NCI-H526 (cell line): ENCODE measurements at places on chromosomes 6 and 20.
A peak's percentile ranks its signal among the peaks of the same experiment; 100 is the strongest.

DNA sequence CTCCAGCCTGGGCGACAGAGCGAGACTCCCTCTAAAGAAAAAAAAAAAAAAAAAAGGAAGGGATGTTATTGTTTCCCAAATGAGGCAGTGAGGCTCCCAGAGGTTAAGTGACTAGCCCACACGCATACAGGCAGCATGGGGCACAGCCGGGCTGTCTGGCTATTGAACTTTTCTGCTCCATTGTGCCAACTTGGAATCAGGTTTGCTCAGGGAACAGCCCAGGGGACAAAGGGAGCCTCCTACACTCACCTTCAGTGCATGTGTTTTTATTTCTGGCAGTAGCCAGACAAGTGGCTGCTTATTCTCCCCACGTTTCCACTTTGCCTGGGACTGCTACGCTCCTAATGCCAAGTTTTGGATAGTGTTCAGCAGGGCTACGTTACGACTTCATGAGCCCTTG lies 10.7 kb downstream of the ETV7 start:
- no peak for DNase-seq

DNA sequence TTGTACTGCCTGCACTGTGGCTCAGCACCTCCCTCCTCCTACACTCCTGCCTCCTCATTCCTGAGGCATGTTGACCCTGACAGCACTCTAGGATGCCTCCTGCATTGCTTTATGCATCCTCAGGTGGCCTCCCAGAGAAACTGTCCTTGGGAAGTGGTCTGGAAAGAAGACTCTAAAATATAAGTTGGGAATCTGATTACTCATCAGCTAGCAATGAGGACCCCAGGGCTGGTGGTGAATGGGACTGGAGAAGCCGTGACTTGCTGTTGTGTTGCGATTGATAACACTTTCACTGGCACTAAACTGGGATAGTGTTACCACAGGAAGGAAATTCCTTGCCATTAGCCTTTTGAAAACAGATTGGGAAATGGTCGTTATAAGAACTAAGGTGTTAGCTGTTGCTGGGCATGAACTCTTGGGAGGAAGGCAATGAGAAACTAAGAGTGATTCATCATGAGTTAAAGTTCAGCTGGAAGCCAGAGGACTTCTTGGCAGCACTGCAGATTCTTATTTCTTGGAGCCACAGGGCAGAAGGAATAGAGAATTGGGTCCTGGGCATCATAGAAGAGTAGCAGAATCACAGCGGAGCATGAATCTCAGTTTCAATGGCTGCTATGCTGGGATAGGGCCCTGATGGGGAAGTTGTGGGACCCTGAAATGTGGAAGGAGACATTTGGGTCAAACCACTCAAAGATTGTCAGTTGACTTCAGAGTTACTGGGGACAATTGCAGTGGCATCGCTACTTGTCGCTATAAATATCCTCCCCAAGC lies 10.1 kb upstream of the SIRPD start:
- no peak for DNase-seq

- DNase-seq = no peak
Measured at GRCh38 chr6:3819161-3820110, 29.7 kb upstream of the FAM50B start.

GRCh38 chr20:36957875-36958667 lies 6.6 kb upstream of the SAMHD1 start:
- no peak for DNase-seq

GRCh38 chr6:19370831-19371230 lies 466.3 kb upstream of the ID4 start:
- DNase-seq = no peak

DNA sequence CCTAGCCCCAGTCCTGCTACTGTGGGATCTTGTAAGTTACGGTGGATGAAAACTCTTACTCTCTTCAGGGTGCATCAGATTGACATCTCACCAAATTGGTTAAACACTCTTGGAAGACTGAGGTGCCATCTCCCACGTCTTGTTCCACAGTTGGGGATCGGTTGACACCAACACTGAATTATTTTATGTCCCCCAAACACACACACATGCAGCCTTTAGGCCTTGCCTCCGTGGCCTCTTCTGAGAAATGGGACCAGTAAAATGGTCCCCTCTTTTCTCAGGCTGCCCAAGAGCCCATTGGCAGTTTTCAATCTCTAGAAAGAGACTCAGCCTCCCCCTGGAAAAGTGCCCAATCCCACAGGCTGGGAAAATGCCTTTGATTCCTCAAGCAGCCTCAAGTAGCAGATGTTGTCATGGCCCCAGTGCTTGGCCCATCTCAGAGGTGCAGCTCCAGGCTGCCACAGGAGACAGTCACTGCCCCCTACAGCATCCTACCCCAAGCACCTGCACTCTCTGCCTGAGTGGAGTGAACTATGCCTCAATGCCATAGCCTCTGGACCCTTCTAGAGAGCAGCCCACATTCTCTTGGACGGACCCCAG lies 163.9 kb downstream of the ANKRD60 start:
- no peak for DNase-seq

DNA sequence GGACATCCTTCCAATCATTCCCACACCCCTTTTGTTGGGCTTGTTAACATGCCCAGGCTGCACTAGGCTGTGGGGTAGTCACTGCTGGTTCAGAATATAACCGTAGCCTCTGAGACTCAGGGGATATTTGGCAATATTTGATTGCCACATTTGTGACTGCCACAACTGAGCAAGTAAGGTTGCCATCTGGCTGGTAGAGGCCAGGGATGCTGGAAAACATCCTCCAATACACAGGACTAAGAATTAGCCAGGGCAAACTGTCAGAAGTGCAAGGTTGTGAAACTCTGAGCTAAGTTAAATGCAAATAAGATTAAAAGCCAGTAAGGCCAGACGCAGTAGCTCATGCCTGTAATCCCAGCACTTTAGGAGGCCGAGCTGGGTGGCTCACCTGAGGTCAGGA lies 112.0 kb downstream of the ZMYND8 start:
- peak; percentile 5 for DNase-seq

- DNase-seq = no peak
Measured at GRCh38 chr20:722822-723644, 45.3 kb downstream of the SLC52A3 start.

DNA sequence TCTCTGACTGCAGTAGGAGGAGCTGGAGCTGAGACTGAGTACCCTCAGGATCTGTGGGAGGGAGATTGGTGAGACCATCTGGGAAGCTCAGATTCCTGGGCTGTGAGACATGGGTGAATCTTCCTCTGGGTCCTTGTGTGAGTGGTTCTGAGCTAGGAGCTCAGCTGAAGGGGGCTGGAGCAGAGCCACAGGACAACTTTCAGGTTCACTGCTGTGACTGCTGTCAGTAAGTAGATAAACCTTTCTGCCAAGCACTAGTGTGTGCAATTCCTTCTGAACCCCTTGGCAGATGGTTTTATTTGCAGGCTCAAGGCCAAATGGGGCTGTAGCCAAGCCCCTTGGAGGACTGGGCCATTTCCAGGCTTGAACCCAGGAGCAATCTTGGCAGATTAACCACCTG lies 49.6 kb upstream of the SNAP91 start:
- DNase-seq = no peak

DNA sequence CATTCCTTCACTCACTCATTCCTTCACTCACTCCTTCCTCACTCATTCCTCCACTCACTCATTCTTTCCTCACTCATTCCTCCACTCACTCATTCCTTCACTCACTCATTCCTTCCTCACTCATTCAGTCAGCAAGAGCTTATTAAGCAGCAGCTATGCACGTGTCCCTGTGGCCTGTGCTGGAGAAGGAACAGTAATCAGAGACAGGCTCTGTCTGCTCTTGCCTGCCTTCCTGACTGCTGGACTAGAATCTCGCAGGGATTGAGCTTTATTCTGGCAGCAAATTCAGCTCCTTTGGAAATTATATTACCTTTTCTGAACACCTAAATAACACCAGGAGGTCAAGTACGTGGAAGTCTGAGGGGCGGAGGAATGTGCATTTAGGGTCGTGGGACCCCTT lies 138.9 kb upstream of the AGPAT4 start:
- no peak for DNase-seq

DNA sequence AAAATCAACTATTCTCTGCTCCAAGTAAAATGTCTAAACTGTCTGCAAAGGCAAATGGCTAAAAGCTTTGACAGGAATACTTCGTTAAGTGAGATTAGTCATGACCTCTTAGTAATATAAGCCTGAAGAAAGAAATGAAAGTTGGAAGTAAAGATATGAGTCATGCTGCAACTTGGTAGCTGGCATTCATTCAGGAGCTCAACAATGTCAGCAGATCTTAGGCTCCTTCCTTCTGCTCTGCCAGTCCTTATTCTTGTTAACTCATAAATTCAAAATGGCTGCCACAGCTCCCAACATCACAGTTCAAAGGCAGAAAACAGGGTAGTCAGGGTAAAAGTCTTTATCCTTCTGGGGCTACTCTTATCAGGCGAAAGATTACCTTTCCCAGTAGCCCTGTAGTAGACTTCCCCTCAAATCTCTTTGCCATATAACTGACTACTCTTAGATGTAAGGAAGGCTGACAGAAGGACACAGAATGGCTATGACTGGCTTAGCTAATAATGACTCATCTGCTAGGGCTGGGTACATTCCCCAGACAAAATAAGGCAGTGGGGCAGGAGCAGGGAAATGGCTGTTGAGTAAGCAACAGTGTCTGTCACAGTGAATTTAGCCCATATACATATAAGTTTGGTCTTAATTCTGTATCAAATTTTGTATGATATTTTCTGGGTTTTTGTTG lies 24.4 kb upstream of the C6orf62 start:
- DNase-seq = no peak

GRCh38 chr6:41706876-41707564 lies 28.4 kb downstream of the TFEB start:
- no peak for DNase-seq

- DNase-seq = no peak
Measured at GRCh38 chr20:4025679-4026078, 10.3 kb upstream of the RNF24 start.

DNA sequence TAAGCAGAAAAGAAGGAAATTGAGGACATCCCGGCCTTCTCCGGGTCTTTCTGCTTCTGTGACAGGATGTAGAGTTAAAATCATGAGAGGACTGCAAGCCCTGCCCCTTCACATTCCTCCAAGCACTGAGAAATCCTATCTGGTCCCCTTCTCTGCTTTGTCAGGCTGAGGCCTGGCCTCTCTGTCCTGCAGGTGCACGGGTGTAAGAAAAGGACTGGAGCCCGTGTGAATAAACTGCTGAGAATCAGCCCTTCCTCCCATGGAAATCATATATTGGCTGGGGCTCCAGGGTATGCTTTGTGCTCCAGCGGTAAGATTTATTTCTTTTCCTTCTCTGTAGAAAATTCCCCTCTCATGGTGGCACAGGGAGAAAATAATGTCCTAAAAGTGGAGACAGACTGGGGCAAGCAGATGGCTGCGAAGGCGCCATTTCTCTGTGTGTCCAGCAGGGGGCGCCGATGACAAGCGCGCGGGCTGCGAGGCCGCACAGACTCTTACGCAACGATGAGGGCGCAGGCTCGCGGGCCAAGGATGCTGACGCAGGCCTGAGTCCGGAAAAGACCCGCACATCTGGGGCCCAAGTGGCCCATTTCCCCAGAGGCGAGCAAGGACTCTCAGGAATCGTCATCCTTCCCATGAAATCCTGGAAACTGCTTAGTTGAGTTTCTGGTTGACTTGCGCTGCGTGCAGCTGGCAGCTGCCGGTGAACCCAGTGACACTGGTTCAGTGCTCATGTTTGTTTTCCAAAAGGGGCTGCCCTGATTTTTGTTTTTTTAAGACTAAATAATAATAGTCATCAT lies 258.6 kb downstream of the ADGB start:
- peak; percentile 80 for DNase-seq

GRCh38 chr6:148054219-148054618 lies 288.4 kb upstream of the SASH1 start:
- no peak for DNase-seq

- DNase-seq = no peak
Measured at GRCh38 chr6:3218266-3218665, 9.2 kb downstream of the TUBB2B start.
